ENCODE measurements at places on chromosomes 16 and 17.

GRCh38 chr16:50884066-50884860 lies 142.4 kb downstream of the CYLD start:
- no peak for DNase-seq

DNA sequence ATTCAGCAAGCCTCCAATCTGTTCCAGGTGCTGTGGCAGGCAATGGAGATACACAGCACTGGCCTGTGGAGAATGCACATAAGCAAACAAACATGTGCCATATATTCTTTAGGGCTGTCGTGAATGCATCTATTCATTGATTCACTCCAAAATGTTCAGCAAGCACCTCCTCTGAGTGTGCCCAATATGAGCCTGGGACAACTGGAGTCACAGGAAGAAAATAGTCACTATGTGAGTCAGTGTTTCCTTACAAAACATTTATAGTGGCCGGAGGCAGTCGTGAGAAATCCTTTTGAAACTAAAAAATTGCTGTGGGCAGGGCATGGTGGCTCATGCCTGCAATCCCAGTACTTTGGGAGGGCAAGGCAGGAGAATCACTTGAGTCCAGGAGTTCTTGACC lies 310.1 kb downstream of the CA10 start:
- DNase-seq, result no peak

- DNase-seq, result no peak
These were observed 205.2 kb downstream of the STX8 start for GRCh38 chr17:9370467-9370866.

DNA sequence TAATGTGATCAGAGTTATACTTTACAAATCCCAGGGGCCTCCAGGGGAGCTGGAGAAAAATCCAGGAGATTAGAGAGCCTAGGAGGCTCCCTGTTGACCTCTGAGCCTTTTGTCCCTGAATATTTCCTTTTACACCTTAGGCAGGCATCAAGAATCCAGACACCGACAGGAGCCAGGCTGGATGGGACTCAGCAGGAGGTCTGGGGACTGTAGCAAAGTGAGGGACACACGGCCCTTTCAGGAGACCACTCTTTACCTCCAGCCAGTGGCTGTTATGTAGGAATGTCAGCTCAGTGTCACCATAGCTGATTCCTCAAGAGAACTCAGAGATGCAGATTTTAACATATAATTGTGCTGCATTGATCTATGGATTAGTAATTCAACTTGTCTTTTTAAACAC lies 198.4 kb downstream of the SHISA9 start:
- no peak for DNase-seq

- DNase-seq, result no peak
These were observed 72.6 kb upstream of the COX10 start for GRCh38 chr17:13996748-13997147.

GRCh38 chr17:12958786-12959185 lies 59.0 kb downstream of the ELAC2 start:
- DNase-seq, result no peak

GRCh38 chr16:4115209-4115948 lies 863 bp downstream of the ADCY9 start:
- no peak for DNase-seq

DNA sequence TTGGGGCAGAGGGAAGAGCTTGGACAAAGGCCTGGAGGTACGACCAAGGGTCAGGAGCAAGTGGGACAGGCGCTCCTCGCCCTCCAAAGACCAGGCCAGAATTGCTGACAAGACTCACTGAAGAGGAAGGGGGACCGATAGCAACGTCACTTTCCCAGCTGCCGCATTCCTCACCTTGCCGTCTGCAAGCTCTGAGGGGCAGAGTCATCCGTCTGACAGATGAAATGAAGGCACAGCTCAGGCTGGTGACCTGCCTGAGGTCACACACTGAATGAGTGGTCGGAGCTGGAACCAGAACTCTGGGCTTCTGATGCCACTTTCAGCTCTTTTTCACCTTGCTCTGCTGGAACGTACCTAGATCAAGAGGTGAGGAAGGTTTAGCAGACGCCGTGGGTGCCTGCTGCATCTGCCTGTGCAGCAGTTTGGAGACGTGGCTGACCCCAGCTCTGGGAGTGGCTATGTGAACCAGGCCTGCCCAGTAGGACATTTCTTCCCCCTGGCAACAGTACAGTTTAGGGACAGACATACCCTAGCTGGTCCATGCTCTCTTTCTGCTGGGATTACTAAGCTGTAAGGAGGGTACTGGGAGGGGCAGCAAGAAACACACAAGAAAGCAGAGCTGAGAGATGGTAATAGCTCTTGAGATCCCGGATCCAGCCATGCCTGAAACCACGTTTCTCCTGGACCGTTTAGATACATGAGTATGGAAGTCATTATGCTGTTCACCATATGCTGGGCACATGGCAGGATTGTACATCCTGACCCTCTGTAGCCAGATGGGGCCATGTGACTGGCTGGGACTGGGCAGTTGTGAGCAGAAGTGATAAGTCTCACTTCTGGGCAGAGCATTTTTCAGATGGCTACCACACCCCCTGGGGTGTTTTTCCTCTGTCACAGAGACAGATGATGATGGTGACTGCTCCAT lies 50.9 kb downstream of the IL21R start:
- no peak for DNase-seq

DNA sequence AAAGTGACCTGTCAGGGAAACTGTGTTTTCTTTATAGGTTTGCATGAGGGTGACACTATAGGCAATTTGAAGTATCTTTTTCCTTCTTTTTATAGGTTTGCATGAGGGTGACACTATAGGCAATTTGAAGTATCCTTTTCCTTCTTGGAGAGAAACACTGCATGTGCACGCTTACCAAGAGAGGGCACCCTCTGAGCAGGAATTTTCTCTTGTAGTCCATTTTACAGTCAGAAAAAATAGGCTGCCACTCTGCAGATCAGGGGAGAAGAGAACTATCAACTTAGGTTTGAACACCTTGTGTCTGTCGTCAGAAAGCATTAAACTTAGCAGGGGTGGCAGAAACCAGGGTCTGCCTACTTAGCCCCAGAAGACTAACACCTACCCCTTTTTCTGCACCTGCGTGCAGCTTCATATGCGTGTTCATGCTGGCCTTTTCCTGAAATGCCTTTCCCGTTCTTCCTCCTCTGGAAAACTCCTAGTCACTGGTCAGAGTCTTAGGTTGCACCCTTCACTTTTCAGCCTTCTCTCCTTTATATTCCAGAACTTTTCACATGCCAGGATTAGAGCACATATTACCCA lies 16.4 kb upstream of the SMIM36 start:
- no peak for DNase-seq
